ENCODE measurements at places on chromosomes 7 and 10.
A peak's percentile ranks its signal among the peaks of the same experiment; 100 is the strongest.

DNA sequence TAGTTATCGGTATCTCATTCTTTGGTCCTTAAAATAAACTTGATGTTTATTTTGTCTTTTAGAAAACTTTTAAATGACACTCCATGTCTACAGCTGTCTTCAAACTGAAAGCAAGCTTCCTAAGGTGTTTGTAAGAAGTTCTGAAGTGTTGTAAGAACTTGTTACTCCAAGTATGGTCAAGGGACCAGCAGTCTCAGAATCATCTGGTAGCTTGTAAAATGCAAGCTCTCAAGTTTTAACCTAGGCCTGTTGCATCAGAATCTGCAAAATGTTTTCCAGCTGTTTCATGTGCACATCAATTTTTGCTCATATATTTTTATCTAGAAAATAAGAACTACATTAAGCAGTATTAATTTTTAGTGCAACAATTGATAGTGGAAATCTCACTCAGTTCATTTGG, 104.1 kb downstream of the THSD7A start:
- no peak for DNase-seq

GRCh38 chr7:159328096-159328495, 183.4 kb upstream of the VIPR2 start:
- peak; percentile 12 for DNase-seq

GRCh38 chr7:110003827-110004226, 1087.1 kb upstream of the LRRN3 start:
- no peak for DNase-seq

DNA sequence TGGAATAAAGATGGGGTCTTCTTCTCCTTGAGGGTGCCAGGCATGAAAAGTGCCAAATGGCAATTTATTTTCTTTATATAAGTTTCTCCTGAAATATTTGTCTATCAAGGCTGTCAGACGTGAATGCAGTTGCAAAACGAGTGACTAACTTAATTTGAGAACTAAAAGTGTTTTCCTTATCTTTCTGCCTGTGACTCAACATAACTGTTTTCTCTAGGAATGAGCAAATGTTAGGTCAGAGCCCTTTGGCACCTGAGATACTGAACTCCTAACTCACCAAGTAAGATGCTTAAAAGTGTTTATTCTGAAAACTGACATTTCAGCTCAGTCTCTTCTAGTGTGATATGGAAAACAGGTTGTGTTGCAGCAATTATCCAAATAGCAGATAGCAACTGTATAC, 197.0 kb downstream of the STK31 start:
- DNase-seq, result peak; percentile 54

GRCh38 chr10:75187961-75188426, 22.6 kb upstream of the VDAC2 start:
- DNase-seq, result peak; percentile 66

DNA sequence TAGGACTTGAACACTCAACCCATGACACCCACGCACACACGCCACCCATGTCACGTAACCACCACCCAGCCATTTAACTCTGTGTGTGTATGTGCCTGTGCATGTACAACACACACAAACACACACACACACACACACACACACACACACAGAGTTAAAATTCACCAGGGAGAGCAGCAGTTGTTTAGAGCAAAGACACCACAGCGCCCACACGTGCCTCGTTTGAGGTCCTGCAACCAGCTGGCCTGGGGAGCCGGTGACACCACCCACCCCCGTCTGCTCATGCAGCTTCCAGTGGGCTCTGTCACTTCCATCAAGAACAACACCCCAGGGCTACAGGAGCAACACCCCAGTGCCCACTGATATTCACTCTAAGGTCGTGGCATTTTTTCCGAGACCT, 97.4 kb downstream of the ELFN1 start:
- no peak for DNase-seq

- DNase-seq, result no peak
These were observed 29.1 kb downstream of the FAS start for GRCh38 chr10:89019569-89020327.

DNA sequence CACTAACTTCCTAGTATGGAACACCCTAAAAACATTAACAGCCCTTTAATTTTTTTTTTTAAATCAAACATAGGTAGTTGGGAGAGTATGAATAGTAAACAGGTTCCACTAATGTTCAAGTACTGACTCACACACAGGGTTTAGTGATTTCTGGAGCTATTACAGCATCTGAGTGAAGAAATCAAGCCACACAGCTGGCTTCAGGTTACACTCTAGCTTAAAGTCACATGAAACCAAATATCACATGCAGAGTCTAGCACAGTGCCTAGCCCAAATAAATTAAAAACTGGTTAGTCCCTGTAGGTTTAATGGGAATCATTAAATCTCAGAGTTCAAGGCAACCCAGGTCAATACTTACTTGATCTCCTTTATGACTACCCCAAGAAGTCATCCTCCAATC, 11.6 kb downstream of the PANK1 start:
- no peak for DNase-seq

All from RKO (cell line).